ENCODE measurements at places on chromosomes 5 and 9.

- DNase-seq = no peak
These were observed 53.9 kb downstream of the AHRR start for GRCh38 chr5:375336-375920.

DNA sequence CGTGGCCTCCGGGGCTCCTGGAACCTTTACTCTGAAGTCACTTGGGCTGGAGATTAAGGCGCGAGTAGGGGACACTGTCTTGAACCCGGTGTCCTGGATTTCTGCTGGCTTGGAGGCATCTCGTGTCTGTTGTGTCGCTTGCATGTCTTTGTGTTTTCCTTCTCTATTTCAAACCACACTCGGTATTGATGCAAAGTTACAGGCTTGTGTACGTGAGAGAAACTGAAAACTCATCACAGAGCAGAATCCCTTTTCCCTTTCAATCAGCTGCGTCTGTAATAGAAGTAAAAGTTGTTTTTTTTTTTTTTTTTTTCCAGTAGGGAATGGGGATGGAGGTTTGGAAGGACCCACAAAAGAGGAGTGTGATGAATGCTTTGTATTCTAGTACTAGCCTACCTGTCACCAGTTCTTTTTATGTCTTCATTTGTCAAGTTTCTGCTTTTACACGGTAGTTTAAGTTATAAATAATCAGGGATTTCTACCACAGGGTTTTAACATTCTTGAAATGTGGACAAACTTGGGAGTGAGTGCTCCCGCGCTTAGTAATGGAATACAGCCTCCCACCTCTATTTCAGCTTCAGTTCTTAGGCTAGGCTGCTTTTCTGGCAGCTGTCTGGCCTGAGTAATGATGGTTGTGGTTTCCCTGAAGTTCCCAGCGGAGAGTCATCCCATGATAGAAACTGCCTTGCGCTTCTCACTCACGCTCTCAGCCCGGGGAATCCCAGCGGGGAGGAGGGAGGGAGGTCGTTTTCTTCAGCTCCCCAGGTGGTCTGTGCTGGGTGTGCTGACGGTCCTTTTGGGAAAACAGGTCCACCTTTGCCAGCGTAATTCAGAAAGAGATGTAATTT, 763 bp downstream of the TJP2 start:
- peak; percentile 65 for DNase-seq

GRCh38 chr5:129003232-129003631, 37.9 kb downstream of the SLC27A6 start:
- no peak for DNase-seq

DNA sequence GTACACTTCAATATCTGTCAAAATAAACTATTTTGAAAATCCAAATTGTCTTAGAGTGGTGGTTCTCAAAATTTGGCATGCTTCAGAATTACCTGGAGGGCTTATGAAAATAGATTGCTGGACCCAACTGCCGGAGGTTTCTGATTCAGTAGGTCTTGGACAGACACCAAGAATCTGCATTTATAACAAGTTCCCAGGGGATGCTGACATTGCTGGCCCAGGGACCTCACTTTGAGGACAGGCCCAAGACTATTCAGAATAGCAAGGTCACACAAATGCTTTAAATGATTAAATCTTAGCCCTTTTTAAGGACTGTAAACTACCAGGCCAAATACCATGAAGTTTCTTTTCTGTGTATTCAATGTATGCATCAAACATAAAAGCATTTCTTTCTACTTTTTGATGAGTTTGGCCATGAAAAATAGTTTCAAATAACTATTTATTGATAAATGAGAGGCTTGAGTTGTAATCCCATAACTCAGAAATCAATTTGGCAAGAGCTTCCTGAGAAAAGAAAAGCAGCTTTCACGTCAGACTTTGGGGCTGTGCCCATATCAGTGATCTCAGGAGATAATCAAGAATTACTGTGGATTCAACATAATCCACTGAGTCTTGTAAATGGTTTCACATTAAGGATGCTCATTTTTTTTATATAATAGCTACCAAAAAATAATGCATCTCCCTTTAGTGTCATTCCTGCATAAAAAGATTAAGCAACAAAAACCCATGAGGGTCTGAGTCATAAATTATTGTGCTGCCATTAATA, 191.4 kb downstream of the FRMD3 start:
- DNase-seq = no peak

DNA sequence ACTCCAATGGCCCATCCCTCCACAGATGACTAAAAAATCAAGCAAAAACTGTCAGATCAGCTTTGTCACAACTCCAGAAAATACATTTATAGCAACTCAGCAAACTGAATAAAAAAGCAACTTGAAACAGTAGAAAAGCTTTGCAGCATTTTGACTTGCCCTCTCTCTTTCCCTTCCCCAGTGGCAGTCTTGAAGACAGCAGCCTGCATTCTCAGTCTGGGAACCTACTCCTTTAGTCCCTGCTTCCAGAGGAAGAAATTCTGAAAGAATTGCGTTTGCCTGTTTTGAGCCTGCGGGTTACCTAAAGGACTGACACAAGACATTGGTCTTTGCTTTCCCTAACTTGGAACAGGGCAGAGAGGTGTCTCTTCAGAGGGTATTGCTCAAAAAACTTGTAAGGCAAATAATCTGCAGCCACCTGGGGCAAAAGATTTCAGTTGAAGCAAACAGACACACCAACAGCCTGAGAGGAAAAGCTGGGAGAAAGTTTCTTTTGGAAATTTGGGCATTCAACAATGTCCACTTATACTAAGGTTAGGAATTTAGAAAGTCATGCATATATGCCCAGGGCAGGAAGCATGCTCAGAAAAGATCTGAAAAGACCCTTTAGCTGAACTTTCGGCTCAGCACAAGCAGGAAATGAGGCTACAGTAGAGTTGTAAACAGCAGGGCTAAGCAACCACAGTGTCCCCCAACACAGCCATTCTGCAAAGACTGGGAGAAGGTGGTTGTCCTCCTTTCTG, 15.2 kb upstream of the SLC35D2 start:
- no peak for DNase-seq

- DNase-seq = no peak
These were observed 44.0 kb upstream of the IER5L start for GRCh38 chr9:129221979-129222635.

- no peak for DNase-seq
These were observed 7.8 kb upstream of the FOXI1 start for GRCh38 chr5:170097934-170098333.

GRCh38 chr5:96790961-96791504, 16.7 kb downstream of the ERAP1 start:
- DNase-seq = no peak

DNA sequence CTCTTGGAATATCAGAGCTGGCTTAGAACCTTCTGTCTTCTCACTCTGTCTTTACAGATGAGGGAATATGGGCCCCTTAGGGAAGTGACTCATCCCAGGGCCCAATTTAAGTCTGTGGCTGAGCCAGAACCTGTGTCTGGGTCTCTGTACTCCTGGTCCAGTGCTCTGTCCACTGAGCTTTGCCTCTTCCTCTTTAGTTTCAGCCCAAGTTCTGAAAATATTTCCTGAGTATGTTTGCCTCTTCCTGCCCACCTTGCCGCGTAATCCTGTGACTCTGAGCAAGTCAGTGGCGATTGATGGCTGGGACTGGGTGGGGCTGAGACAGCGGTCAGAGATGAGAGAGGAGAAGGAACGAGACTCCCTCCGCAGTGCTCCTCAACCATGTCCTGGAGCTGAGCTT, 7.8 kb downstream of the IER5L start:
- DNase-seq = peak; percentile 40

DNA sequence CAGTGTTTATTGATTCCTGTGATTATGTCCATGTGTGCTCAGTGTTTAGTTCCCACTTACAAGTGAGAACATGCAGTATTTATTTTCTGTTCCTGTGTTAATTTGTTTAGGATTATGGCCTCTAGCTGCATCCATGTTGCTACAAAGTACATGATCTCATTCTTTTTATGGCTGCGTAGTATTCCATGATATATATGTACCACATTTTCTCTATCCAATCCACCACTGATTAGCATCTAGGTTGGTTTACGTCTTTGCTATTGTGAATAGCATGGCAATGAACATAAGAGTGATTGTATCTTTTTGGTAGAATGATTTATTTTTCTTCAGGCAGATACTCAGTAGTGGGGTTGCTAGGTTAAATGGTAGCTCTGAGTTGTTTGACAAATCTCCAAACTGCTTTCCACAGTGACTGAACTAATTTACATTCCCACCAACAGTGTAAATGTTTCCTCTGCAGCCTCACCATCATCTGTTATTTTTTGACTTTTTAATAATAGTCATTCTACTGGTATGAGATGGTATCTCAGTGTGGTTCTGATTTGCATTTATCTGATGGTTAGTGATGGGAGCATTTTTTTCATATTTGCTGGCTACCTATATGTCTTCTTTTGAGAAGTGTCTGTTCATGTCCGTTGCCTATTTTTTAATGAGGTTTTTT, 47.5 kb upstream of the ELL2 start:
- no peak for DNase-seq

DNA sequence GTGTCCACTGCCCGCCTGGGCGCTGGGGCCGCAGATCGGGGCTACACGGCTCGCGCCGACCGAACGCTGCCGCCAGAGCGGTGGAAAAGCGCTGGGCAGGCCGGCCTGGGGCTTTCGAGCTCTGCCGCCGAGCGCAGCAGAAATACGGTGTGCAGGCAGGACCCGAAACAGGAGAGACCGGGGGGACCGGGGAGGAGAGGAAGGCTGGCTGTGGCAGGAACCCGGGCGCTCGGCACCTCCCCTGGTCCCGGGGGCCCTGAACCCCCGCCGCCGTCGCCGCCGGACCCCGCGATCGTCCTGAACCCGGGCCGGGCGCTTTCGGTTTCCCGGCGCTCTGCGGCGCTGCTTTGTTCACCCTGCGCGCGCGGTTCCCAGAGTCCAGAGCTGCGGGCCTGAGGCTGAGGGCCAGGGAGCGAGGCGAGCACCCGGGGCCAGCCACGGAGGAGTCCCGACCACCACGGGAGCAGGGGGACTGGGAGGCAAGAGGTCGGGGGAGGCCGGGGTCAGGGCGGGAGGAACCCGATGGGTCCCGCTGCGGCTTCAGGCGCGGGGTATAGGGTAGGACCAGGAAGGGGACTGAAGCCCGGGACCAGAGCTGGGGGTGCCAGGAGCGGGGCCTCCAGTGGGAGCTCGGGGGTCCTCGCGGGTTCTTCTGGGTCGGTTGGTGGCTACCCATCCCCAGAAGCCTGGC, 12.0 kb downstream of the IRX2 start:
- DNase-seq = no peak

DNA sequence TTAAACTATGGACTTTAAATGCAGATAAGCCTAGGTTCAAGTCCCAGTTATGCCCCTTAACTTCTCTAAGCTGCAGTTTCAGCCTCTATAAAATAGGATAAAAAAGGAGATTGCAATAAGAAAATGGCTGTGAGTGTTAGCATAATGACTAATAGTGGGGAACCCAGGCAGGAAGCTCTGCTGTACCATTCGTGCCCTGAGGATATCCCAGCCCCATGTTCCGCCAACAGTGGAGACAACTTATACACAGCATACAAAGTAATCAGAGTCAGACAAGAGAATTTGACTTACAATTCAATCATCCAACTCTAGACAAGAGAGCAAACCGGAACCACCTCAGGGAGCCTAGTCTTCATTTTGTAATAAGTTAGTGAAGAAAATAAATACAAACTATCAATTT, 141.5 kb upstream of the FSTL4 start:
- no peak for DNase-seq

GRCh38 chr5:91178461-91178860, 204.7 kb downstream of the ARRDC3 start:
- no peak for DNase-seq

DNA sequence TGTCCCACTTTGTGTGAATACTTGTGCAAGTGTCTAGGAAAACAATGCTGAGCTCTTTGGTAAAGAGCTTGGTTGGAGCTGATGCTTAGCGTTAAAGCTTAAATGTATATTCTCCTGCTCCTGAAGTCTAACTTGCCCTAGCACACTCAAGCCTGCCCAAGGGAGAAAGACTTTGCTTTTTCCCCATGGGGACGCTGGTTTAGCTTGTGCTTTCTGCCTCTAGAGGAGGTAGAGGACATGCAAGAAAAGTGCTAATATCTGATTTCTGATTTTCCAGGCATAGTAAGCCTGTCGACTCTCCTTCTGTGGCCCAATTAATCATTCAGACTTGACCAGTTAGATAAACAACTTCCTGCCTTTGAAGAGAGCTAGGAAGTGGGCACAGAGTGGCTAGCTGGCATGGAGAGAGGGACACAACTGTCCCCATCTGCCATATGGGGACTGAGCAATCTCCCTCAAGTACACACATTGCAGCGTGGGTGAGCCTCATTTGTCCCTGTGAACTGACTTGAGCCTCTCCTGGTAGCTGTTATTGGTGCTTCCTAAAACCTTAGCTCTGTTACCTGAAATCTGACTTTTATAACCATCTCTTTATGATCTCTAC, 348.4 kb downstream of the BRINP1 start:
- DNase-seq = no peak

GRCh38 chr5:141094481-141095262, at the start of gene PCDHB2:
PCDHB2 (plus strand) TSS chr5:141094615; CDS start chr5:141094791, 176 bp downstream.
- no peak for DNase-seq

All from PC-9 (cell line).